ENCODE measurements at places on chromosomes 1 and 21.

- no peak for DNase-seq
Observed at GRCh38 chr1:10881046-10881445, 84.6 kb upstream of the CASZ1 start.

DNA sequence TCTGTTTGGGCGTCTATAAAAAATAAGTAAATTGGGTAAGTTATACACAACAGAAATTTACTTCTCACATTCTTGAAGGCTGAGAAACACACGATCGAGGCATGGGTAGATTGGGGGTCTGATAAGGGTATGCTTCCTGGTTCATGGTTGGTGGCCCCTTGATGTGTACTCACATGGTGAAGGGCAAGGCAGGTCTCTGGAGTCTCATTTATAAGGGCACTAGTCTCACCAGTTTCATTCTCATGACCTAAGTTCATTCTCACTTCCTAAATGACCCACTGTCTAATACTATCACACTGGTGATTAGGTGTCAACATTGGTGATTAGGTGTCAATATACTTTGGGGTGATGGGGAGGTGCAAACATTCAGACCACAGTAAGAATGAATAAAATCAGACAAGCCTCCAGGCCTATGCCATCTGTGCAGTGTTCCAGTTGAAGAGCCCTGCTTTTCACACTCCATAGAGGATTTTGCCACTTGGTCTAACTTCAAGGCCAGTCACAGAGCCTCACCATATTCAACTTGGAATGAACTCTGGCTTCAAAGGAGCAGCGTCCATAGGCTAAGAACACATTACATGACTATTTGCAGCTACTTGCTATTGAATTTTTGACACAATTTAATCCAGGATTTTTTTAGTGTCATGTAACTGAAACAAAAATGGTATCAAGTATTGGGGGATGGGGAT, 2.5 kb upstream of the GBP4 start:
- no peak for DNase-seq

GRCh38 chr1:182570611-182570970, 18.5 kb downstream of the RNASEL start:
- DNase-seq: no peak

DNA sequence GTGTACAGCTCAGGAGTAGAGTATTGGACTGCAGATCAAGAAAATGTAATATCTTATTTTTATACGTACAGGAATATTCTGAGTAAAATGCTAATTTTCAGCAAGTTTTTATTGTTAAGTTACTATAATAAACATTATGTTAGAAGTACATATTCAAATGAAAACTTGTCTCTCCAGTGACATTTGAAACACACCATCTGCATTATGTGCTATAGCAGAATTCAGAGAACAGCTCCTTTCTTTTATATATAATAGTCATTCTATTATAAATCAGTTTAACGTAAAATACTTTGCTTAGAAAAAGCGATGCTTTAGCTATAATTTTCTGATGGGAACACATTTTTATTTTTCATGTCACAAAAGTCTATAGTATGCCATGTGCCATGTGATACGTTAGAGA, 249.0 kb downstream of the PTPRC start:
- DNase-seq: no peak

GRCh38 chr1:236552901-236553300, 29.1 kb downstream of the LGALS8 start:
- no peak for DNase-seq

DNA sequence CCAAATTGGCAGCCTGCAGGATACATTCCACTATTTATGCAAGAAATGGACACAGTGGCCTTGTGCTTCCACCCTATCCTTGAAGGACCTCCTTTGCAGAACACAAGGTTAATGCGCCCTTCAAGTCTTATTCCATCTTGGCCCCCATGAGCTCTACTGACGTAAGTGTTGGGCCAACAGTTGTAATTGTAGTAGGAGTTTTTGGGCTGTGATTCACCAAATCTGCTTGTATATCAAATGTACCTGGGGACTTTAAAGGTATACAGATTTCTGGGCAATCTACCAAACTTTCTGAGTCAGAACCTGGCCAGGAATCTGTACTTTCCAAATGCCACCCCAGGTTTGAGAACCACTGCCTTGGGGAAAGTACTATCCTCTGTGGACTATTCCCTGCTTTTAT, 100.9 kb upstream of the MARK1 start:
- DNase-seq: no peak
